Cardiac muscle cell (in vitro differentiated cells and primary cell): ENCODE measurements at places on chromosomes 5 and 9. TPM values are rescaled to one million over a fixed set of nuclear protein-coding genes. Genes with fewer than 3 reads are reported as not detected.

Gene FYB1
- polyA plus RNA-seq: not detected in 2 replicates

Gene CBY3
- 0.18 and 2.6 TPM in 2 replicates for polyA plus RNA-seq

Gene GCNT4
- 0.23 TPM in 1 of 2 replicates, not detected in the other for polyA plus RNA-seq

Gene GPR151
- polyA plus RNA-seq: not detected in 2 replicates

Gene WNT8A
- polyA plus RNA-seq: not detected in 2 replicates

Gene LTC4S
- 7.8 and 14.0 TPM in 2 replicates for polyA plus RNA-seq

Gene CYFIP2
- 126 and 171 TPM in 2 replicates for polyA plus RNA-seq

Gene EFNA5
- 4.5 and 5.5 TPM in 2 replicates for polyA plus RNA-seq
